ENCODE measurements at places on chromosomes 11 and 22.

DNA sequence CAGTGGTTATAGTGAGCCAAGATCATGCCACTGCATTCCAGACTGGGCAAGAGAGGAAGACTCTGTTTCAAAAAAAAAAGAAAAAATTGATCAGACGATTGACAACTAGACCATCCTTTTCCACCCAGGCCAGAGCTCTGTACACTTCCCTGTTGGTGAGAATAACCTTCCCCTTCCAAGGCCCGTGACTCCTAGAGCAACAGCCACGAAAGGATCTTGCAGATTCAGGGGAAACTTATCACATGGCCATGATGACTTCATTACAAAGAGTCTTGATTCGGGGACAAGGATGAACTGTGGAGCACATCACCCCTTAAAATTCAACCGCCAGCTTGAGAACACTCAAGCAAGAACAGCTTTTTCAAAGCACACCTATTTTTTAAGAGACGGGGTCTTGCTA, 10.3 kb downstream of the CD5 start:
- DNase-seq, result no peak

DNA sequence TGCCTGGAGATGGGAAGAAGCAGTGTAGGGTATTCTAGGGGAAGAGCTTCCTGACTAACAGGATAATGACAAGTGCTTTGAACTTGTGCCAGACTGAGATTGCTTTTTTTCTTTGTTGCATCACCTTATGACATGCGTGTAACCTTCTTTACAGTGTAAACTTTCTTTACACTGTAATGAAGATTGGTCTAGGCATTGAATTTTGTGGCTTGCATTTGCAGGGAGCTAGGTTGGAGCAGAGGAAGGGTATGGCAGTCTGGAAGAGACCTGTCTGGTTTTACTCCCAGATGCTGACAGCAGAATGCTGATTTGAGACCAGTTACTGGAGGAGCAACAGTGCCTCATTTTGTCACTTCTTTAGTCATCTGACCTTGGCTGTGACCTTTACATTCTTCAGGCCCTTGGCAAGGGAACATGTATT, 5.6 kb downstream of the DDB2 start:
- DNase-seq, result no peak

DNA sequence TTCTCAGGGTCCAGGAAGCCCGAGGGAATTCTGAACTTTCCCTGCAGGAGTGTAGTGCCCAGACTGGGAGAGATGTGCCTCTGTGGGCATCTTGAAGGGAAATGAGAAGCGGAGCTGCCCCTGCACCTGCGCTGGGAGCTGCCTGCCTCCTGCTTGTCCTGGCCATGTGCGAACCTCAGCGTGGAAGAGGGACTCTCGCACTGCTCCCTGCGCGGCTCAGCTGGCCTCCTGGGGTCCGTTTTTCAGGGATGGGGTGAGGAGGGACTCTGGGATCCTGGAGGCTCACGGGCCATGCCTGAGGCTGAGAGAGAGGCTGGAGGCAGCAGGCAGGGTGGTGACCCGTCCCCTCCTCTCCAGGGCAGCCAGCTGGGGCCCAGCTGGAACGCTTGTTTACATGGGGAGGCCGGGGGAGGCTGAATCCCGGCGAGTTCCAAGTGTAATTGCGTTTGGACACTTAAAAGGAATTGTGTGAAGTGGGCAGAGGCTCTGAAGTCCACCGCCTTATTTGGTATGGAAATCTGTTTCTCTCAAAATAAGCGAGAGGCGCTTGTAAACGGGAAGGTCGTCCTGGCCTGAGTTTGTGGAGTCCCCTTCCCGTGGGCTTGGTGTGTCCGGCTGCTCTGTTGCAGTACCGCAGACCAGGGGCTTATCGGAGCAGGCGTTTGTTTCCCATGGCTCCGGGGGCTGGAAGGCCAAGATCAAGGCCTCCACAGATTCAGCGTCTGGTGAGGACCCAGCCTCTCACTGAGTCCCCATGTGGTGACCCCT, 1.2 kb upstream of the MRGPRF start:
- DNase-seq, result no peak

DNA sequence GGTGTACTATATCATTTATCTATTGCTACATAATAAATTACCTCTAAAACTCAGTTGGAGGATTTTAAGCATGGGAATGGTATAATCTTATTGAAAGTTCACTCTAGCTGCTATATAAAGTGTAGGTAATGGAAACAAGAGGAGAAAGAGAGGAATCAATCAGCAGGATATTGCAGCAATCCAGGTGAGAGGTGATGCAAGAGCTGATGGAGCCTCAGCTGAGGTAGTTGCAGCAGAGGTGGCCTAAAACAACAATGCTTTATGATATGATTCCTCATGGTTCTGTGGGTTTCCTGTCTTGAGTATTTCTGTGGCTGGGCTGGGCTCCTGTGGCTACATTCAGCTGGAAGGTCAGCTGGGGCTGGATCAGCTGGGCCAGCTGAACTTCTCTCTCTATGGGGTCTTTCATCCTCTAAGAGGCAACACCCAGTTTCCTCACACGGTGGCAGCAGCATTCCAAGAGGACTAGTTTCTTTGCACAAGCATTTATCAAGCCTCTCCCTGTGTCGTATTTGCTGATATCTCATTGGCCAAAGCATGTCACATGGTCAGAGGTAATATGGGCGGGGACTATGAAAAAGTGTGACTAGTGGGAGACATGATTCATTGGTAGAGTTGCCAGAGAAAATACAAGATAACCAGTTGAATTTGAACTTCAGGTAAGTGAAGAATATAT, 135.4 kb upstream of the LARGE1 start:
- no peak for DNase-seq

GRCh38 chr11:72072348-72072747, 8.0 kb downstream of the NUMA1 start:
- DNase-seq, result no peak

Data from Kasumi-1 (cell line).